NCI-H2081 (cell line): ENCODE measurements at places on chromosomes 6 and 20.

GRCh38 chr6:129730477-129731165 lies 20.6 kb upstream of the ARHGAP18 start:
- DNase-seq: peak; percentile 52

DNA sequence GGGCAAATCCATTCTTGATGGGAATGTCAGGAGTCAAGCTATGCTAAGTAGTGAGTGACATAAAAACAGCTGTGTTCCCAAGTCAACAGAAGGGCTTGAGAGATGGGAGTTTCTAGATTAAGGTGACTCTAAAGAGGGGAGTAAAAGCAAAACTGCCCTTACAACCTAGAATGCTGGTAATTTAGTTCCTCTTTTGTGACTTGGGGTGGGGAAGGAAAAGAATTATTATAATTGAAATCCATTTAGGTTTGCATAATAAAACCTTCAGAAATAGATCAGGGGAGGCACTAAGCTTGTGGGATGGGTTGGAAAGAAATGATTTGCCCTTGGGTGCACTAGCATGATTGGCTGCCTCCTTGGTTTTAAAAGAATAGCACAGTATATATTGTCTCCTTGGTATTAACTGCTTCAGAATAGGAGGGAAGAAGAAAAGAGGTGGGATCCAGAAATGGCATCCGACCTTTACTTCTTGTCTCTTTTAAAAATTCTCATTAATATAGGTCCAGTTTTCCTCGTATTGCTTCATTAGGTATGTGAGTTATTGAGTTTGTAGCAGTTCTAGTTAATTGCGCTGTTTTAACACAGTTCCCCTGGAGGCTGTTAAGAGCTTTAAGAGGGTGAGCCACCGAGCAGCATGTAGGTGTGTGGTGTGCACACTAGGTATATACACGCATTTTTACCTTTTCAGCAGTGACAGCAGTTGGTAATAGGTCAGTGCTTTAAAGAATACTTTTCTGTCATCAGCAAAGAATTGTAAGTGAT lies 95.3 kb upstream of the VSTM2L start:
- no peak for DNase-seq

- DNase-seq: no peak
Measured at GRCh38 chr6:167424060-167424673, 99.3 kb downstream of the TTLL2 start.

DNA sequence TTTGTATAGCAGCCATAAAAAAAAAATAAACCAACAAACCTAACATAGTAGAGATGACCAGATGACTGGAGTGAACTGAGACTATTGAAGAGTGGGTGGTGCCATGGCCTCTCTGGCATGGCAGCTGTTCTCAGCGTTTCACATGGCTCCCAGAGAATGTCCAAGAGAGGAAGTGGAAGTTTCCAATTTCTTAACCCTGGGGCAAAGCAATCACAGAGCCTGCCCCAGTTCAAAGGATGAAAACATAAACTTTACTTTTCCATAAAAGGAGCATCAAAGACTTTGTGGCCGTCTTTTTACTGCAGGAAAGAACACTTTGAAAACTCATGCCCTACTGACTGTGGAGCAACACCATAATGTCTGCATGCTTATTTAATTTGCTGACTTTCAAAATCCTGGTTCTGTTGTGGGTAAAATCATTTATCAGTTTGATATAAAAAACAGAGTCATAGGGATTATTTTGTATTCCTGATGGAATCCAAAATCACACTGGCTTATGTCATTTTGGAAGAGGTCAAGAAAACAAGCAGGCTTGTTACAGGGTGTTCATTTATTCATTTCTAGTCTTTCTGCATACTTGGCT lies 165.4 kb downstream of the SLC35B3 start:
- no peak for DNase-seq

- DNase-seq: no peak
Measured at GRCh38 chr20:719816-720215, 44.2 kb upstream of the SCRT2 start.

- DNase-seq: peak; percentile 81
Measured at GRCh38 chr6:68559716-68560115, 75.4 kb upstream of the ADGRB3 start.

DNA sequence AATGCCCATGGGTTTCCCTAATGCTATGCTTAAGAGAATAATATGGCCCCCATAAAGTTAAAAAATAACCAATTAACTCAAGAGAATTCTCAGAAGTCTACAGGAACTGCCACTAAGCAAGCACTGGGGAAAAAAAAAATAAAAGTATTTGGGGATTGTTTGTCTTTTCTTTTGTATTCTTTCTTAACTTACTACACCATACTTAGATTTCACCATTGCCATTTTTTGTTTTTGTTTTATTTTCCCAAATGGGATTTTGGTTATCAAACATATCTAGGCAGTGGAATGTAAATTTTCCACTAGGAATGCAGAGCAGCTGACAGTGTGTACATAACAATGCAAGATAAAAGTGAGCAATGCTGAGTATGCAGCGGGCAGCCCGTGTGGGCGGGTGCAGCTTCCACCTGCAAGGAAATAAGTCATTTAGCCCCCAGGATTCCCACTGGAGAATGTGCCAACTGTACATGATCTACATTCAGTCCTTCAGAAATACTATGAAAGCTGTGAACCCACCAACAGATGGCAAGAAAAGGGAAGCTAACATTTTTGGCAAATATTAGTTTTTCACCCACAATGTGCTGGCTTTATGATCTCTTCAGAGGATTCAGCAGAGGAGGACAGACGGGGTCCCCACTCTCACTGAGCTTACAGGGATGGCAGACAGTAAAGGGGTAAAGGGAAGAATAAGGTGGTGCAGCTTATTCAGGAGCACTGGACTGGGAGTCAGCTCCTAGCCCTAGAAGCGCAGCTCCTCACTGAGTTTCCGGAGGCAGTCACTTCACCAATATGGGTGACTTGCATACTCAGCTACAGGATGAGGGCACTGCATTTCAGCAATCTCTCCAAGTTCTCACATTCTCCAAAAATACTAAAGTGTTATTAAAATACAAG lies 44.4 kb downstream of the DCDC2 start:
- no peak for DNase-seq

DNA sequence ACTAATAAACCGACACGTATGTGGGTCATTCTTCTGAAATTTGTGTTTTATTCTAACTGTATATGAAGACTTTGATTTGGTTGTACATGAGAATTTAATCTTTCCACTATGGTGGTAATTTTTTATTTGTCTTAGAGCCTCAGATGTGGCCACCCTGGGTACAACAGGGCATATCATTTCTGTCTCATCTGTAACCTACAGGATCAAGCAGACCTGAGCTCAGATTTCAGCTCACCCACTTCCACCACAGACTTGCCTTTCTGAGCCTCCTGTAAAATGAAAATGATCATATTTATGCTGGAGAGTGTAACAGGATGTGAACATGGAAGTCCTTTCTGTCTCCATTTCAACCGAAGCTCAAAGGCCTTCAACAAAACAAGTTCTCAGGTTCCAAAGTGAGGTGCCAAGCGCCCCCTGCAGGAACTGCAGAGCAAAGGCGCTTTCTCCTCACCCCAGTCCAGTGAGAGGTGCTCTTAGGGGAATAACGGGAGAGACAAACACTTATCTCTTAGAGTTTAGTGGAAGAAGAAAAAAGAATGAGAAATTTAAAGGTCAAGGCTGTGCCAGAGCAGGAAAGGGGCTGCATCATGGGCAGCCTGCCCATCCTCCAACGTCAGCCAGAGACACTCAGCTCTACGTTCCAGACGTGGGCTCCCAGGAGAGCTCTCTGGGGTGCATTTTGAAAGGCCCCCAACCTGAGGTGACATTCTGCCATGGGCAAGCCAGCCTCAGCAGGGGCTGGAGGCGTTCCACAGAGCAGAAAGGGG lies 23.0 kb upstream of the CD24 start:
- peak; percentile 67 for DNase-seq

DNA sequence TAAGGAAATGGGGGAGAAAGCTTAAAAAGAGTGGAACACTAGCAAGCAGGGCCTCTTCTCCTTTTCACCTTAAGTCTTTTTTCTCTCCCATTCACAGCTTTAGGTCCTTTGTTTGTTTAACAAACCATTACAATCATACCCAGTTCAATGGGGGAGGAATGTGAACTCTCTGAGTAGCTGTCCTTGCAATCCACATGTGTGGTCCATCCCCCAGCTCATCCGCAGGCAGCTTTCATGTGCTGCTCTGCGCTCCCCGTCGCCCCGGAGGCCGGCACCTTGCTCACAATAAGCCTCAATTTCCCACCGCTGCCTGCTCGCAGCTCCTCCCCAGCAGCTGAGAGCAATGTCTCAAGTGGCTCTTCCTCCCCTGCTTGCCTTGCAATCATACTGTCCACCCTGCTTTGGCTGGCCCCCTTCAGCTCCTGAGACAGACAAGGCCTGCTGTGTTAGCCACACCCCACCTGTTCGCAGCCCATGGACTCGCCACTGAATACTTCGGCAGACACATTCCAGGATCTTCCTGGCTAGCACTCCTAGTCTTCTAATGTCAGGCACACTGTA lies 49.1 kb downstream of the PLAGL1 start:
- DNase-seq: no peak
